ENCODE measurements at places on chromosomes 1 and 21.

- ATAC-seq, result no peak
Measured at GRCh38 chr1:197465528-197466327, 197.7 kb downstream of the CRB1 start.

- ATAC-seq, result peak; percentile 69
Measured at GRCh38 chr1:35243691-35244090, 24.8 kb upstream of the ZMYM4 start.

DNA sequence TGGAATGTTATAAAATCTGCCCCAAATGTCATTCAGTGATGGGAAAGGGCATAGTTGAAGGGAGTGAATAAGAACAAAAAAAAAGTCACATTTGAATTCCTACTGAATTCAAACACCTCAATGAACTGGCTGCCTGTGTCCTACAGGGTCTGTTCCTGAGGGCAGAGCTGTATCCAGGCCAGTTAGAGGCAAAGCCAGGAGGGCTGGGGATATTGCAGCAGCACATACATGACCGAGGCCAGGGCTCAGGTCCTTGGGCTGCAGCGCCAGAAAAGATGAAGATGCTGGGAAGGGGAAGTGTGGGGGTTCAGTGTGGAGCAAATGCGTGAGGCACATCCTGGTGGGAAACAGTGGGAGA lies 449.2 kb downstream of the SIPA1L2 start:
- ATAC-seq, result no peak

DNA sequence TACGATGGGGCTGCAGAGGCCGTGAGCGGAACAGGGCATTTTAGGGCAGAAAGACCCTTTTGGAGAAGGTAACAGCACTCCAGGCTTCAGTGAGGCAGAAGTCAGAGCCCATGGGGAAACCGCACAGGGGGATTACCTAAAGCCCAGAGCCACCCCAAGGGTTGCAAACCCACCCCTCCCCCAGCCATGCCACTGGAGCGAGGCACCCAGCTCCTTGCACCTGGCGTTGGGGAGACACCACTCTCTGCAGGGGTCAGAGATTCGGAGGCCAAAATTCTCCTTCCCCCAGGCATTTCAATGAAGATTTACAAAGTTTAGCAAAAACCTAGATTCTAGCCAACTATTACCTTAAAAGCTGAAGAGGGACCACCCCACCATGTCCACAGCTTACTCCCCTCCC lies 38.4 kb upstream of the CCDC27 start:
- ATAC-seq, result no peak

- no peak for ATAC-seq
Measured at GRCh38 chr1:174690266-174690665, 242.5 kb downstream of the GPR52 start.

DNA sequence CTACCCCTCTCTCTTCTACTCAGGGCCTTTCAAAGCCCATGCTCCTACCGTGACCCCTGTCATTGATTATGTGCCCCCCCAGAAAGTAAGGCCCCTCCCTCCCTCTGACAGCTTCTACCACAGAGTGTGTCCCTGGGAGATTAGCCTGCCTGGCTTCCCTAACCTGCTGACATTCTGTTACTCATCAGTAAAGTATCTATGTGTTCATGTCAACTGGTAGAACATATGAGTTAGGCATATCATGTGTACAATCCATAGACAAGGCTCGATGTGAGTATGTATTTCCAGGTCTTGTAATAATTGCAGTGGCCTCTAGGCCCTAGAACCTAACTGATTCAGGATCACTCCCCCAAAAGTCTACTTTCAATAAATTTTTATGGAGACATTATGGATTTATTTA lies 120.0 kb downstream of the GIPC2 start:
- no peak for ATAC-seq
